ENCODE measurements at places on chromosomes 7 and 10.

- no peak for DNase-seq
Measured at GRCh38 chr7:128961030-128961659, 23.4 kb downstream of the IRF5 start.

GRCh38 chr10:8042721-8043568 is 11.5 kb upstream of the GATA3 start:
- DNase-seq, result no peak

DNA sequence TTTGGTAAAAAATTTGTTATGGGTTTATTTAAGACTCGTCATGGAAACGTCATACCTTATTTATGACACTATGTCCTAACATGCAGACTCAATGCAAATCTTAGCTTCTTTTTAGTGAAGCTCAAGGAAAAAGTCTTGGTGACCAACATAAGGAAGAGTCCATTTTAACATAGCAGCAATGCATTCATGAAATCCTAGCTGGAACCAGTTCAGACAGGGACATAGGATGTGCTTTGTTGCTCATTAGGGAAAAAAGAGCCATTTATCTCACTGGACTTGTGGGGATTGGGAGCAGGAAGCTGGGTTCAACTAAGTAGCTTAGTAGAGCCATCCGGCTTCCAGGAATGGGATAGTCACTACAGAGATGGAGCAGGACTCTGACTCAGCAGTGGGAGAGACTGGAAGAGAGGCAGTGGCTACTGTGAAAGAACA is 100.7 kb upstream of the DKK1 start:
- no peak for DNase-seq

GRCh38 chr7:132207782-132208181 is 368.5 kb downstream of the PLXNA4 start:
- no peak for DNase-seq

DNA sequence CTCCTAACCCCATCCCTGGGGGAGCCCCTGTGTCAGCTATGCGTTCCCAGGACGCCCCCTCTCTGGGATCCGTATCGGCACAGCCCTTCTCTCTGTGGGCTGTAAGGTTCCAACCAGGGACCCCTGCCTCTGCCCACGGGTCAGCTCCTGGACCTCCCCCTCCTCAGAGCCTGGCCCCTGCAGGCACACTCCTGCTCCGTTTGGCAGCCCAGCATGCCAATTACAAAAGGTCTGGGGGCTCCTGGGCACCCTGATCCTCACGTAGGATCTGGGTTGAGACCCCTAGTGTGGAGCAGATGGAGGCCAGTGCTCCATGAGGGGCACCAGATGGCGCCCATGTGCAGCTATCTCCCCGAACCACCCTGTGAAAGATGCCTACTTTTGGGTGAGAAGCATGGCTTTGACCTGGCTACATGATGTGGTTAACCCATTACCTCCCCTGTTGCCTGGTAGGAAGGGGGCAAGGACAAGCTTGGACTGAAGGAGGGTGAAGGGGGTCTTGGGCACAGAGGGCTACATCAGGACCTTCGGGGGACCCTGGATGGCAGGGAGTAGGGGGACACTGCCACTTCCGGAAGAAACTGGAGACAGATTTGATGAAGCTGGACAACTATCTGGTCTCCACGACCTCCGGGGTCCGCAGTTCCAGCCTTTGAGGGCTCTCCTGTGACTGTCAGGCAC is 9.0 kb downstream of the TACR2 start:
- no peak for DNase-seq

DNA sequence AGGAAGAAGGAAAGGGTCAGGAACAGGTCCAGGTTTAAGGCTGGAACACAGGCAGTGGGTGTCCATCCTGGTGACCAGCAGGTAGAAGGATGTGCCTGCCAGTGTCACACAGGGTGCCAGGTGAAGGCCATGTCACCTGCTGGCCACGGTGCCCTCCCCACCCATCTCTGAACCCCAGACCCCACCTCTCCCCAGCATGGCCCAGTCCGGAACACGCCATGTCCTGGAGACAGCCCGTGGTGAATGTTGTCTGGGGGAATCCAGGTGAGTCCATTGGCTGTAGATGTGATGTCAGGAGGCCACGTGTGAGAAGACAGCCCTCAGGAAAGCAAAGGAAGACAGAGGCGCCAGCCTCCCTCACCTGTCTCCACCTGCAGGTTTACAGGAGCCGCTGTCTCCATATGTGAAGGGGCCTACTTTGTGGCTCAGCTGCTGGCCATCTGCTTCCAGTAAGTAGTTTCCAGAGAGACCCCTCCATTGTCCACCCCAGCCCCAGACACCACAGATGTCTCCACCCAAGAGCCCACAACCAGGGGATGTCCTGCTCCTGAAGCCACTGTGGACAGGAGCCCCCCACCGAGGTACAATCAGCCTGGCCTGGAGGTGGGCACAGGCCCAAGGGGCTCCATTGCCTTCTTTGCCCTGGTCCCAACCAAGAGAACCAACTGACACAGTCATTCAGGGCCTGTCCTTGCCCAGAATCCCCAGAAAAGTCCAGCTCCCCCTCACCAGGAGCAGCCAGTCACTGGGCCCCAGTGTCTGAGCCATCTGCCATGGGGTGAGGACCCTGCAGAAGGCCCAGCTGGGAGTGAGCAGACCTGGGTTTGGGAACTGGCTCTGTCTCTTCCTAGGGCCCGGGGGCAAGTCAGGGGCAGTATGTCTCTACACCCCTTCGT is 20.7 kb downstream of the TMEM72 start:
- DNase-seq, result no peak

GRCh38 chr7:40213856-40214255 is 79.1 kb downstream of the SUGCT start:
- DNase-seq, result no peak

- no peak for DNase-seq
Measured at GRCh38 chr7:26485367-26485934, 193.8 kb downstream of the SNX10 start.

- DNase-seq, result no peak
Measured at GRCh38 chr7:20488850-20489249, 126.6 kb upstream of the ABCB5 start.

DNA sequence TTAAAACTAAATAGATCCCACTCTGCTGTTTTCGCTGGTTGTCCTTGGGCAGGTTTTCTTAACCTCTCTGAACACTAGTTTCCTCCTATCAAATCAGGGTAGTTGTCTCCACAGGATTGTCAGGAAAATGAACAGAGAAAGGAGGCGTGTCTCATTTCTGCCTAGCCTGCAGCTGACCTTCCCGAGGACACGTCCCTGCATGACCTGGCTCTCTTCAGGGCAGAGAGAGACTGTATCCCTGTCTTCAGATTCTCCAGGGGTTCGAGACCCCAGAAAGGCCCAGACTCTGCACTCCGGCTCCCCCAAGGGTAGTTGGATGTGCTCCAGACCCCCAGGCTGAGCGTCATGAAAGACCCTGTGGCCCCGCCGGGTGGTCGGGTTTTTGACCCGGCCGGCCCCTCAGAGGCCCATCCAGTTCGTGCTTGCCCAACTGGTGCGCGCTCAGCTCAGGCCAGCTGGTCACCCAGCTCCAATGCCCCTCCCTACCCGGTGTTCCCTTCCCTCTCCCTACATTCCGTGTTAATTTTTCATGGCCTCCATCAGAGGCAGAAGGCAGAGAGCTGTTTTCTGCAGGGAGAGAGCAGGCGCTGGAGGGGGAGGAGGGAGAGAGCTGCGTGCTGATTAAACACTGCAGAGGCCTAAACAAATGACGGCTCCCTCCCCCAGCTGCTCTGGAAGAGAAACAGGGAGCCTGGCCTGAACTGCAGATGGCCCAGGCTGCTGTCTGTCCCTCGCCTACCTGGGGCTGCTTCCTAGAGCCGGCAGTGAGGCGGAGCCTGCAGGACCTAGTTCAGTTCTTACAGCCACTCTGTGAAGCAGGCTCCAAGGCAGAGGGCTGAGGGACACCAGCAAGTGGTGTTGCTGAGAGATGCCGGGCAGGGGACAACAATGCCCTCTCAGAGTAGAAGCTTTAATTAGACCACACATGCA is 86.2 kb upstream of the PPIF start:
- DNase-seq, result no peak

GRCh38 chr7:90980545-90980944 is 283.7 kb upstream of the FZD1 start:
- no peak for DNase-seq

GRCh38 chr10:33307835-33308234 is 26.6 kb downstream of the NRP1 start:
- no peak for DNase-seq

- no peak for DNase-seq
Measured at GRCh38 chr10:122327237-122328206, 47.0 kb upstream of the PLEKHA1 start.

DNA sequence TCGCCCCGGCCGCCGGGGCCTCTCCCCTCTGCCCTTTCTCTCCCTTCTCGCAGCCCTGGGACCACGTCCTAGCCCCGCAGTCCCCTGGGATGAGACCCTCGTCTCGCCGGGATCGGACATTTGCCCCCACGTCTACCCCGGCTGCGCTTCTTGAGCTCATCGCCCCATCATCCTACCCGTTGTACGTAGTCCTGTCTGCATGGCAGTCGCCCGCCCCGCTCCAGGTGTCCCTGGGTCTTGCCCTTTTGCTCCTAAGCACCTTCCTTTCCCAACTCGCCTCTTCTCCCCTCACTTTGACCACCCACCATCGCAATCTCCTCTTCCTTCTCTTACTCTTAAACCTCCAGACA is 582 bp downstream of the TPST1 start:
- DNase-seq, result no peak

- no peak for DNase-seq
Measured at GRCh38 chr10:91742229-91742628, 56.0 kb upstream of the TNKS2 start.

DNA sequence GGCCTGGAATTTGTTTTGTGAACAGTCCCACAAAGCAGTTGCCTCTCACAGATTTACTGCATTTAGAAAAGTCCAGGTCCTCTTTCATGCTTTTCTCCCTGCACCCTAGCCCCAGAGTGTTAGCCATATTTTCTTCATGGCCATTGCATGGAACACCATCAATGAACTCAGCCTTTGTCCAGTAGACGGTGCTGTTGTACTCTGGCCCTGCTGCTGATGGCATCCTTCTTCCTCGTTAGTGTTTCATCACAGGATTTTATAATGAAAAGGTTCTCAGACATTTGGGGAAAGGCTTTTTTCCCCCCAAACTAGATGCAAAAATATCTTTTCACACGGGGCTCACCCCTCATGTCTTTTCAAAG is 93.0 kb upstream of the SLC25A13 start:
- DNase-seq, result peak; percentile 7

GRCh38 chr7:39153113-39153512 is 175.4 kb downstream of the POU6F2 start:
- DNase-seq, result no peak

DNA sequence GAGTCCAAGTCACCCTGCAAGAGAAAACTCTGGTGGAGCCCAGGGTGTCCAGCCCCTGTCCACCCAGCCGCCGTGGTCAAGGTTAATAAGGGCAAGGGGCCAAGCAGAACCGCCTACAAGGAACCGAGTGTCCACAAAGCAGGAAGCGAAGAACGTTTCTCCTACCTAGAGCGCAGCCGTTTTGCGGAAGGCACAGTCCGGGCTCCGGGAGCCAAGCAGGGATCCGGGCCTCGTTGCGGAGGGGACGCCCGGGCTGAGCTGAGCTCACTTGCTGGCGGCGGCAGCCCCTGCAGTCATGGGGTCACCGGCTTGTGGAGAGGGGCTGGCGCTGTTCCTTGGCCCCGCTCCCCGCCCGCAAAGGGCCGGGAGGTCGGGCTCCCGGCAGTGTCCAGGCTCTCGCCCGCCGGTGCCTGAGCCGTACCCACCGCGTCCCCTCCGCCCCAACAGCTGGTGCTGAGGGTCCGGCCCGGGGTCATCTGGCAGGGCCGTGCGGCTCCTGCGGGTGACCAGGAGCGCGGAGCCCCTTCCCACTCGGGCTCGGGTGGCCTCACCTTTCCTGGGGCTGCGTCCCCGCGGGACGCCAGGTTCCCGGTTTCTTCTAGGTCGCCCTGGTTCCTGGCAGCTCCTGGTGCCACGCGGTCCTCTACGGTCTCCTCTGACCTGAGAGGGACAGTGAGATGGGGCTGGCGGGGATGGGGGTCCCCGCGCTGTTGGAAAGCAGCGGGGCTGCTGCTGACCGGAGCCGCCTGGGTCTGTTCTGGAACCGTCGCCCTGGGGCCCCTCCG is 14.0 kb upstream of the ZNF273 start:
- no peak for DNase-seq

DNA sequence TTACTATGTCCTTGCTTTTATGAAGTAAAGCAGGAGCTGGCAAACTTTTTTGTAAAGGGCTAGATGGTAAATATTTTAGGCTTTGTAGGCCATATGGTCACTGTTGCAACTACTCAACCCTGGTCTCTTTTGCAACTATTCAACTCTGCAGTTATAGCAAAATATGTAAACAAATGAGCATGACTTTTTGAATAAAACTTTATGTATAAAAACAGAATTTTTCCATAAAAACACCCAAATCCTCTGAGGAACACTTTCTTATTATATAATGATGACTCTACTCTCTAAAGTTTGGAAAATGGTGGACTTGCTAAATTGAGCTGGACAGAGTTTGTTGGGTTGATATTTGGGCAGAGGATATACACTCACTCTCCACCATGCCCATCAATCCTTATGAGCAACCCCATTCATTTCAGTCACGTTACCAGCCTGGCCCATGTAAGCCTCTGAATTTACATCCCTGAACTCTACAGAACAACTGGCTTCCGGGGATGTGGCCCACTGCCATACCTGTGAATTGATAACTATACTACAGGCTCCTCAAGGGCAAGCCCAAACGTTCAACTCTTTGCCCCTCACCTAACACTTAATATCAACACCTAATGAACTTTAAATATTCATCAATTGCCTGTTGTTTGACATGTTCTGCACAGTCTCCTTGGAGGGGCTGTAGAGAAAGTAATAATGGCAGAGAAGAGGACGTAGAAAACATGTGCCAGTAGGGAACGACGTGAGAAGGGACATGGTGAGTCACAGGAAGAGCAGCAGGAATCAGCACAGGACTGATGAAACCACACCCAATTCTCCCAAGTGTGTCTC is 37.6 kb downstream of the SGMS1 start:
- no peak for DNase-seq

GRCh38 chr10:88388324-88388723 is 194.8 kb downstream of the RNLS start:
- no peak for DNase-seq

- no peak for DNase-seq
Measured at GRCh38 chr7:135246191-135246825, 12.7 kb downstream of the STRA8 start.

- no peak for DNase-seq
Measured at GRCh38 chr7:91347290-91347689, 83.1 kb downstream of the FZD1 start.

DNA sequence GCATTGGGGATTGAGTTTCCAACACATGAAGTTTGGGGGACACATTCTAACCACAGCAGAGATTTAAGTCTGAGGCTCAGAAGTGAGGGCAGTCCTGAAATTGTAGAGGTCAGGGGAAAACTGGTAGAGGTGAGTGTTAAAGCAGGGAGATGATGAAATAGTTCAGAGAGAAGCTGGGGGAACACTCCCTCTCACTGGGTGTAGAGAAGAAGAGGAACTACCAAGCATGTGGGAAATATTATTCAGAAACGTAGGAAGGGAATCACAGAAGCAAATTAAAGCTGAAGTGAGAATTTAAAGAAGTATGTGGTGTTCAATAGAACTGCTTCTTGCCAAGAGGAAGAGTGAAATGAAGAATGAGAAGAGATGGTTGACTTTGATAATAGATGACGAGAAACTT is 121.5 kb upstream of the FAM3C start:
- DNase-seq, result no peak

- no peak for DNase-seq
Measured at GRCh38 chr7:73644688-73645286, 20.5 kb upstream of the MLXIPL start.

GRCh38 chr7:123209786-123210185 is 10.0 kb upstream of the SLC13A1 start:
- DNase-seq, result no peak
